HT1080 (cell line): ENCODE measurements at places on chromosomes 1 and 21. TPM values are rescaled to one million over a fixed set of nuclear protein-coding genes. Genes with fewer than 3 reads are reported as not detected.
A peak's percentile ranks its signal among the peaks of the same experiment; 100 is the strongest.

DYRK3 gene
- total RNA-seq: 40.4 and 43.0 TPM in 2 replicates

UMODL1 gene
- total RNA-seq: not detected in 2 replicates

SLAMF6 gene
- total RNA-seq: not detected in 2 replicates

DPT gene
- total RNA-seq: not detected in 2 replicates

SLC25A34 gene
- 0.07 and 0.16 TPM in 2 replicates for total RNA-seq

LCE1D gene
- not detected in 2 replicates for total RNA-seq

HOOK1 gene
- not detected in 2 replicates for total RNA-seq

OR2T6 gene
- not detected in 2 replicates for total RNA-seq

MYOM3 gene
- total RNA-seq: 0.97 and 1.5 TPM in 2 replicates

SH2D1B gene
- total RNA-seq: 0.10 and 0.40 TPM in 2 replicates

FCRL2 gene
- total RNA-seq: not detected in 2 replicates

SLC35F3 gene
- 7.3 and 8.1 TPM in 2 replicates for total RNA-seq

RXRG gene
- not detected in 2 replicates for total RNA-seq

DNA sequence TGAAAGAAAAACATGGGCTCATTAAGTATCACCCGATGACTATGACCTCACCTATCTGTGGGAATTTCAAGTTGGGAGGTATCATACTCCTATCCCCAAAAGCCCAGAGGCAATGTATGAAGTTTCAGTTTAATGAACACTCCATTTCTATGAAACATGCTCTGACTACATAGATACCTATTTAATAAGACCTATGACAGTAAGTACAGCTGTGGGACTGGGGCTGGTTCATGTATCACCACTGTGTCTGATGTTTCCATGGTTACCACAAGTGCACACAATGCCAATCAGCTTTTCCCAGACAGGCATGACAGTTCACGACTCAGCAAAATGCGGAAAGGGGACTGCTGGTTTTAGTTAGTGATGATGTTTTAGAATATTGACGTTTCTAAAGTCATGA, 167.7 kb downstream of the SIPA1L2 start:
- peak; percentile 50 for DNase-seq

DNA sequence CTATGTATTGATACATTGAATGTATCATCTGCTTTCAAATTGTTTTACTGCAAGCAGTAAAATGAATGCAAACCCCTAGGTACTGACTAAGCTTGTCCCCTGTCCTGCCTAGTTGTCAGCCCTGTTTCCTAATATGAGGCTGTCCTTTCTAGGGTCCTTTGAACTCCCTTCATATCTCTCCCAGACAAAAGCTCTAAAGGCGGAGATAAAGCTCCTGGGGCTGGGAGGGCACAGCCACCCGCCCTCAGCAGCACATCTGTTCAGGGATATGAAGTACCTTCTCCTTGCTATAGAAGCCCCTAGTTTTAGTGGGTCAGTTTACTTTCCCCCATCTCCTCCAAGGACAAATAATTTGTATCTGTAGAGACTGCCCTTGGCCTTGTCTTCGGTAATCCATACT, 93.1 kb upstream of the ETS2 start:
- no peak for DNase-seq

DNA sequence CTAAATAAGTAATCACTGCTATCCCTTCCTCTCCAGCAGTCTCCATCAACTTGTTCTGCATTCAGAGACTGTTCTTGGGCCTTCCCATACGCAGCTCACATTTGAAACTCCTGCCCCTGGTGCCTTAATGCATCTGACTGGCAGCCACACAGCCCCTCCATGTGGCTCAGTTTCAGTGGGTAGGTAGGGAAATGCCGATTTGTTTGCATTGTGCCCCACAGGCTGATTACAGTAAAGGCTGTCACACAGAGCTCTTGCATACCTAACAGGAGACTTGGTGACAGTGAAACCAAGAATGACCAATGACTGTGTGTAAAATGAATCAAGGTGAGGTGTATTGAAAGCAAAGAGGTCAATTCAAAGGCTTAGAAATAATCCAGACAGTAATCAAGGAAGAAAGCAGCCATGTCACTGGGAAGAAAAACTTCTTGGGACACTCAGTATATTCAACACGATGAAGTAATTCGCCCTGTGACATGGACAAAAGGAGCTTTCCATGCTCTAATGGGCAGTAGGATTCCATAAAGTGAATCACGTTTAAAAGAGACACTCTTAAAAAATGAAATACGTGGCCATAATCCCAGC, 12.7 kb upstream of the B3GALNT2 start:
- DNase-seq: no peak

DNA sequence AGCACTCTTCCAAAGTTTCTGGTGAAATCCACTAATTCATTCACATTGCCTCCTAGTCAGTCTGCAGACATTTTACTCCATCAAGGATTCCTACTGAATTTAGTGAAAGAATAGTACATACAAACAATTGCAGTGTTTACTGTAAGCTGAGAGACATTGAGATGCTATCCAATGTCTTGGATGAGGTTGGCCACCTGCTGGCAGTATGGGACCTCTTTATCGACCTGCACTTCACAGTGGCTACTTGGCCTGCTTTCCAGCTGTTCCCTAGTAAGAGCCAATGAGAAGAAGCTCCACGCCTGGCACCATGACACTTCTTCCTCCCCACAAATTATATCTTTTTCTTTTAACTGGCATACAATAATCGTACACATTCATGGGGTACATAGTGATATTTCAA, 51.5 kb upstream of the LRIF1 start:
- DNase-seq: no peak

- DNase-seq: peak; percentile 99
Measured at GRCh38 chr1:15952317-15953258, 23.3 kb downstream of the ZBTB17 start.

DNA sequence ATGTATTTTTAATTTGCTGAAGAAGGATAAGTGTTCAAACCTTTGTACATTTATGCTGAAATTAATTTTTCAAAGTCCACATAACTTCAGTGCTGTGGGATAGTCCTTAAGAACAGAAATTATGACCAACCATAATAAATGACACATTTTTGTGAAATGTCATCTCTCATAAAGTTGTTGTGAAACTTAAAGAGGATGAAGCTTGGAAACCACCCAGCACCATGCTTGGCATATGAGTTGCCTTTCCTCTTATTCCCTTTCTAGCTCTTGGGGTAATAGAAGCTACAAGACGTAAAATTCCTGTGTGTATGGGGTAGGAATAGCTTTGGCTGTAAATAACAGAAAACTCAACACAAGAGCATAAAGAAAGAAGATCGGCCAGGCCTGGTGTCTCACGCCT, 18.9 kb upstream of the USP24 start:
- no peak for DNase-seq

- DNase-seq: peak; percentile 83
Measured at GRCh38 chr1:44676484-44677200, 2.1 kb downstream of the ARMH1 start.

DNA sequence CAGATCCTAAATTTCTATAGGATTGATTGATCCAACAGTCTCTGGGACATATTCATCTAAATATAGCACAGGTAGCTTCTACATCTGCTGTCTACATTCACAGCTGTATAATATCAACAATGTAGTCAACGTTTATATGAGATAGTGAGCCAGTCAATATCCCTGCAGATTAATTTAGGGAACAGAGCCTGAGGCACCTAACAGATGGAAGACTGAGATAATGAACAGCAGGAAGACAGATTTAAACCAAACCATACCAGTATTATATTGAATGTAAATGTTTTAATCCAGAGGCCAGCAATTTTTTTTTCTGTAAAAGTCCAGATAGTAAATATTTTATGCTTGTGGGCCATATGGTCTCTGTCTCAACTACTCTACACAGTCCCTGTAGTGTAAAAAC, 2072.4 kb downstream of the MRPL39 start:
- DNase-seq: no peak

DNA sequence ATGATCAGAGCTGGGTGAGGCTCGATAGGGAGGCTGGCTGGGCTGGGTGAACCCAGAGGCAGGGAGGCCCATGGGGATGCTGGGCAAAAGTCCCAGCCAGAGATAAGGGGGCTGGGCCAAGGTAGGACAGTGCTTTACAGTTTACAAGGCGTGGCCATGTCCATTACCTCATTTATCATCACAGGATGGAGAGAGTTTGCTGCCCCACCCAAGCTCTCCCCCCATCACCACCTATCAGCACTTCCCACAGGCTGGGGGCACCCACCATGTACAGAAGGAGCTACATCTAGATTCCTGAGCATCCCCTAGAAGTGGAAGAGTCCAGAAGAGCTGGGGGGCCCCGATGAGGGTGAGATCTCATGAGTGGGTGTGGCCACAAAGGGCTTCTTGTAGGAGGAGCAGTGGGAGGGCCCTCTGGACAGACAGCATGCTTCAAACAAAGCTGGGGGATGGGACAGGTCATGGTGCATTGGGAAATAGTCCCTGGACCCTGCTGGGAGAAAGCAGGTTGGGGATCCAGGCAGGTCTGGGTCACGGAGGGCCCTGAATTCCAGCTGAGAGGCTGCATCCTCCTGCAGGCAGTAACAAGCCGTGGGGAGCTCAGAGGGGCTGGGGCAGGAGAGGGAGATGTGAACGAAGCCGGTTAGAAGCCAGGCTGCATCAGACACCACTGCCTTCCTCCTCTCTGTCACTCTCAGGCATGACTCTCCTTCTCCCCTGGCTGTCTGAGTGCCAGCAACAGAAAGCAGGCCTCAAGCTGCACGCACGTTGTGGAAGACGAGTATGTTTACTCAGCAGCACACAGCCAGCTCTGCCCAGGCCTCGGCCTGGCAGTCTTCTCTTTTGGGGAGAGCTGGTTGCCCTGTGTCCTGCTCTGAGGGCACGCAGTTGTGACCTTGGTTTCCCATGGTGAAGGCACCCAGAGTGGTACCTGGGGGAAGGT, 202.3 kb downstream of the HIVEP3 start:
- DNase-seq: no peak

GRCh38 chr1:35111106-35111505, 31.9 kb downstream of the ZMYM1 start:
- peak; percentile 47 for DNase-seq

DNA sequence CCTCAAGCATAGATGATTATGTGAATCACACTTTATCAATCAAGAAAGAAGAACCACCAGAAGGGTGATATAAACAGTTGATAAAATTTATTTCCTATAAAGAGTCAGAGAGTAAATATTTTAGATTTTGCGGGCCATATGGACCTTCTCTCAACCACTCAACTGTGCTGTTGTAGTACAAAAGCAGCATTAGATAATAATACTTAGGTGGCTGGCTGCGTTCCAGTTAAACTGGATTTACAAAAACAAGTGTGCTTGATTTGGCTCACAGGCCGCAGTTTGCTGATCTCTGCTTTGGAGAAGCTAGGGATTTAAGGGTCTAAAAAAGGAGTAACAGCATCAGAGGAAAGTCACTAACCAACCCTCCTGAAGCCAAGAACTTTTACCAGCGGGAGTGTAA, 1406.0 kb downstream of the KCNT2 start:
- DNase-seq: no peak

DNA sequence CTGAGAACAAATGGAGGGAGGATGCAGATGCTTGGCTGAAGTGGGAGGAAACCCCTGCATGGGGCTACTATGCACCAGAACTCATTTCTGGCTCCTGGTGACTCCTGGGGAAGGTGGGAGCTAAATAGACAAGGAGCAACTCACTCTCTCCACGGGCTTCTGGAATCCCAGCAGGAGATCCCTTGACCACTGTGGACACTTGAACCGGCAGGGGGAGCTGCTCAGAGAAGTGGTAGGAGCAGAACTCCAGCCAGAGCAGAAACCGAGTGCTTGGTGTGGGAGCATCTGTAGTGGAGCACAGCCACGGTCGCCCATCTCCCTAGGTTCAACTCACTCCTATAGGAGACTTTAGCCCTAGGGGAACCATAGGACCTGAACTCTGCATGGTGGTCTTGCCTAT, 205.6 kb upstream of the GJB5 start:
- DNase-seq: peak; percentile 20

GRCh38 chr1:208110296-208110695, 133.9 kb downstream of the PLXNA2 start:
- no peak for DNase-seq

- no peak for DNase-seq
Measured at GRCh38 chr1:4527819-4528218, 126.6 kb upstream of the AJAP1 start.

GRCh38 chr1:178004926-178005391, 35.1 kb upstream of the SEC16B start:
- peak; percentile 75 for DNase-seq

GRCh38 chr21:42107881-42108553, 36.9 kb downstream of the UMODL1 start:
- DNase-seq: peak; percentile 68

DNA sequence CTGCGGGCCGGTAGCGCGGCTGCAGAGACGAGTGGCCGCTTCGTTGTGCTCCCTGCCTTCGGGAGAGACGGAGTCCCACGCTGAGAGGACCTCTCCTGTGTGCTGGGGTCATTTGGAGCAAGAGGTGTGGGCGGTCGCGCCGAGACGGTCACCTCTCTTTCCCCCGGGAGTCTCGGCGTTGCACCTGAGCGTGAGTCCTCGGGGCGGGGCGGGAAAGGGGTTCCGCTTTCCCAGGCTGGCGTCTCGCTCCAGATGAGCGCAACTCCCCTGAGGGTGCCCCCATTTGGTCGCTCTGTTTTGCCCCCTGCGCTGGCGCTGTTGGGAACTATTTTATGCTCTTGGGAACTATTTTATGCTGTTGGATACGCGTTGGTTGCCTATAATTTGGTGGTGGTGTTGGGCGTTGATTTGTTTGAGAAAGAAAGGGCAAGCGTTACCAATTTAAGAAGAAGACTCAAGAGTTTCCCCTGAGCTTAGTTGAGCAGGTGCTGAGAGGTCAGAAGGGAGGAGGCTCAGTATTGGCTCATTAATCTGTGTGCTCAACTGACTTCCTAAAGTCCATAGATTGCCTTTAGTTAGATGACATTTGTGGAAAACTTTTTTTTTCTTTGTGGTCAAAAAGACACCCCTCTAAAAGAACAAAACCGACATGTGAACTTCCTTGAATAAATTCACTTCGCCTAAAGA, 683 bp downstream of the LRRC8B start:
- no peak for DNase-seq

DNA sequence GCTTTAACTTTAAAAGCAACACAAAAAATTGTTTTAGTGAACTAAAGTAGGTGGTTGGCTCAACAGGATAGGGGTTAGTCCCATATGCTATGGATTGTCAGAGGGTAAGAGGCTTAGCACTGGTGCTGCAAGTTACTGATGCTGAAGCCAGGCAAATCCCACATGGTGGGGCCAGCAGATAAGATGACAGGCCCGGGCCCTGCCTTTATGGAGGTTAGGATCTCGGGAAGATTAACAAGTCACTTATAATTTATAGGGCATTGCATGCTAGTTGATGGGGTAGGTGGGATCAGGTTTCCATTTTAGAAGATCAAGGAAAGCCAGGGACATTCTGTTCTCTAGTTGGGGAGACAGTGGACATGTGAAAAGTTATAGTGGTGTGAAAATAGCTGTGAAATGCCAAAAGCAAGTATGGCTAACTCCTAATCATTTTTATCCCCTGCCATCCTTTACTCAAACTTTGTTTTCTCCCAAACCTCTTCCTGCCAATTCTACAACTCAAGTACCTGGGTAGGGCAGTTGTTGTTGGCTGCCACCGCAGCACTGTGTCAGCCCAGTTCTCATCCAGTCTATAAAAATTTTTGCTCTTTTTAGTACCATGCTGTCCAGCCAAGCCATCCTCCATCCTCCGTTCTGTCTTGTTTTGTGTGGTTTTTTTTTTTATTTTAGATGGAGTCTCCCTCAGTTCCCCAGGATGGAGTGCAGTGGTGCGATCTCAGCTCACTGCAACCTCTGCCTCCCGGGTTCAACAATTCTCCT, 10.3 kb downstream of the CHAF1B start:
- DNase-seq: no peak

GRCh38 chr21:36250423-36251075, 69.4 kb upstream of the MORC3 start:
- DNase-seq: no peak
